ENCODE measurements at places on chromosomes 2 and 18.

GRCh38 chr2:223760838-223761502 is 76.4 kb downstream of the AP1S3 start:
- DNase-seq: peak; percentile 68

DNA sequence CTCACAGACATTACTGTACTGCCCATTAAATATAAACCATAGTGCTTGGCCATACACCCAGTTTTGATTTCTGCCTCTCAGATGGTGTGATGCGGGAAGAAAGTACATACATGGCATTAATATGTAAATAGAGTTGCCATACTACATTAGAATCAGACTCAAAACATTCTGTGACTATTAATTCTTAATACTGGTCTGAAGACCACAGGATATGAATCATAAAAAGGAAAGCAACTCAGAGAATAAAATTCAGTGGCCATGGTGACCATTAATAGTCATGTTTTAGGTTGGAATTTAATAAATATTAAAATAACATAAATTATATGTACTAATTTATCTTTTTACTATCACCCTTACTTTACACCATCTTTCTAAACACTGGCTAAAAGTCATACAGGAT is 33.0 kb upstream of the WDR75 start:
- no peak for DNase-seq

GRCh38 chr2:9703085-9703678 is 72.4 kb upstream of the YWHAQ start:
- DNase-seq: peak; percentile 82

GRCh38 chr2:231542136-231542535 is 11.9 kb upstream of the NMUR1 start:
- peak; percentile 9 for DNase-seq

DNA sequence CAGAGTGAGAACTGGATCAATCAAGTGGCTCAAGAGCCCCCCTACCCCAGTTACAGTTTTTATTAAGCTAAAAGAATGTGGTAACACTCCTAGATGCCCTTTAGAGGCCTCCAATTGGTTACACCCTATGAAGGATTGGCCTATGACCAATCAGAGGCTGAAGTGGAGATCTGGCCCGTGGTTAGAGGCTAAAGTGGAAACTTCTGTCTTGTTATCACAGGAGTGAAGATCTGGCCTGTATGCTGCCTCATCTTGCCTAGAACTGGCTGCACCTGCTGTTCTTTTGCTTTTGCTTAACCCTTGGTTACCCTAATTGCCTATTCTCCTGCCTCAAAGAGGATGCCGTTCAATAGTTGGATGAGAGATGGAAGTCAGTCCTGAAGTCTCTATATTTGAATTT is 100.1 kb upstream of the MAP2 start:
- no peak for DNase-seq

GRCh38 chr18:62914871-62915392 is 199.6 kb downstream of the PHLPP1 start:
- no peak for DNase-seq

DNA sequence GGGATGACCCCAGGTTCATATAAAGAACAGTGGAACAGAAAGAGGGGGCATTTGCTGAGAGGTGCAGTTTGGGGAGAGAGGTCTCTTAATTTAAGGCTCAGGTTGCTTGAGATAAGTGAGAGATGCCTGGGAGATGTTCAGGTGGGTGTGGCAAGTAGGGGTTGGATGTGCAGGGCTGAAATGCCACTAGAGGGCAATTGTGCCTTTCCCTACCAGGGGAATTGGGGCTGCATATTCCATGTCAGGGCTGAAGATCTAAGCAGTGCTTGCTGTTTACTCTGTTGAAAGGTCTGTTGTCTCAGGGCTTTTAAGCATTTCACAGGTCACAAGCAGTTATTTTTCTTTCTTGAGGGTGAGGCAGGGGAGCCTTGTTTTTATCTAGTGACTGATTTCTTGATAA is 7.8 kb downstream of the CCDC85A start:
- no peak for DNase-seq

GRCh38 chr2:169727065-169727464 is 6.6 kb upstream of the KLHL23 start:
- DNase-seq: no peak

- no peak for DNase-seq
Measured at GRCh38 chr18:9828506-9829396, 57.0 kb upstream of the TXNDC2 start.

DNA sequence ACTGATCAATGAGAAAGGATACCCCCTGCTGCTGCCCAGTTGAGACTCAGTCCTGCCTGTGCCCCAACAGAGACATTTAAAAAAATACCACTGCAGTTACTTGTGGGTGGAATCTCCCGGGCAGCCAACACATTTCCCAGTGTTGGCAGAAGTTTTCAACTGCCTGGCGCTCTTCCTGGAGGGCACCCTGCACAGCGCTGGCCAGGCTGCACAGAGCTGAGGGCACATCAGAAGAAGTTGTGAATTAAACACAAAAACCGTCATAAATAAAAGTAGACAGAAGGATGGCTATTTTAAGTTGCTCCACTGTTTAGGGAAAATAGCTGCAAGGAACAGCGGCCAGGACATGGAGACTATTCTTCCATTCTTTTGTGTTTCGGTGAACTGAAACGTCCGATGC is 110.2 kb upstream of the THOC1 start:
- no peak for DNase-seq

GRCh38 chr2:31937741-31938140 is 73.1 kb downstream of the MEMO1 start:
- DNase-seq: no peak

DNA sequence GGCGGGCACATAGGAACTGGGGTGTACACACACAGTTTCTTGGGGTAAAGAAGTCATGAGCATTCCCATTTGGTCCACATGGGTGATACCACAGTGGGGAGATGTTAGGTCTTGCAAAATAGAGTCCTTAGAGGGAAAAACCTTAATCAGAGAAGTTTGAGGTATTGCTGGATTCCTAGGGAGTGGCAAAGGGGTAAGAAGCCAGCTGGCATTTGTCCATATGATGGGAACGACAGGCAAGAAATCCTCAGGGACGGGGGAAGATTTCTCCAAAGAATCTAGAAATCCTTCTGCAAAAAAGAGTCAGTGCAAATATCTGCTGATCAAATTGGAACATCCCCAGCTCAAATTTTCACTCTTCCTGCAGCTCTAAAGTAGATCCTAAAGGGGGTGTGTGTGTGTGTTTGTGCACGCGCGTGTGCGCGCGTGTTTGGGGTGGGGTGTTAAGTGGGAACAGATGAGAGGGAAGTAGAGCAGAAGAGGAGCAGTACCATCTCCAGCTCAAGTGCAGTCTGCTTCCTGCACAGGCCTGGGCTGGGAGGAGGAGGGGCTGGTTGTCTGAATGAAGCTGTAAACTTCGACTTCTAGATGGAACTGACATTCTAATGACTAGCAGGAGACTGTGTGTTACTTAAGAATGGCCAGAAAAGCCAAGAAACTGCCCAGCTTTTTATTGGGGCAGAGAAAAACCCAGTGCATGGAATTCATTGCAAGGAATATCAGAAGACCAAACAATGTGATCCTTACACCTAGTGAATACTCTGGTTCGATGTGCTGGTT is 168.0 kb downstream of the SPP2 start:
- no peak for DNase-seq

DNA sequence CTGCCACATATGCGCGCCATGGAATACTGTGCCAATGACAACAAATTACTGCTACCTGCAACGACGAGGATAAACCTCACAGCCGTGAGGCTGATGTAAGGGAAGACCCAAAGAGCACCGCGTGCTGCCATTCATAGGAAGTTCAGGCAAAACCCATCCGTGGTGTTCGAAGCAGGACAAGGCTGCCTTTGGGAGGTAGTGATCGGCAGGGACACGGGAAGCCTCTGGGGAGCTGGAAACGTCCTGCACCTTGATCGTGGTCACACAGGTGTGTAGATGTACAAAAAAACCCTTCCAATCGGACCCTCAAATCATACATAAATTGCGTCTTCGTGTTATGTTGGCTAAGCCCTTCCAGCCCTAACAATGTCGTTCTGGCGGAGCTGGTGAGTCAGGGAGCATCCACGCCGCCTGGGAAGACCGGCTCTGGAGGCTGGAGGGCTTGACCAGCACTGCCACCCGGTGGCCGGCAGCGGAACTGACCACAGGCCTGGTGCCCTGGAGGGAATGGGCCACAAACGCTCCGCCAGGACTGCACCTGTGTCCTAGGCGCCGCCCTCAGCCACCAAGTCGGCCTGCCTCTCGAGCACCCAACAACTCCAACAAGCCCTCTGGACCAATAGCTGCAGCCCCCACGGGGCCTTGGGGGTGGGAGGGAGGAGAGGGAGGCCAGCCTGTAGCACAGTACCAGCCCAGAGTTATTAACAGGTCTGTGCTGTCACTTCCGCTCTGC is 4.1 kb upstream of the NEURL3 start:
- peak; percentile 91 for DNase-seq

DNA sequence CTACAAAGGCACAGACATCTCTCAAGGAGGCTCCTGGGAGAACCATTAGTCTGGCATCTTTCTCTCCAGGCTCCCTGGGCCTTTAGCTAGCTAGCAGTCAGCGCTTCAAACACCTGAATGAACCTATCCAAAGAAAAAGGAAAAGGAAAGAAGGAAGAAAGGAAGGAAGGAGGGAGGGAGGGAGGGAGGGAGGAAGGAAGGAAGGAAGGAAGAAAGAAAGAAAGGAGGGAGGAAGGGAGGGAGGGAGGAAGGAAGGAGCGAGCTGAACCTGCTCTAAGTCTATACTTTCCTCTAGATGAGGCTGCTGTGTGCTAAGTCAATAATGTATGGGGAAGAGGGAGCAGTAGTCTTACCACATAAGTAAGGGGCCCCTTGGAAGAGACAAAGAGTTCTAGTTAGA is 5.1 kb upstream of the BCL11A start:
- no peak for DNase-seq

GRCh38 chr2:238710787-238711186 is 137.1 kb upstream of the TWIST2 start:
- DNase-seq: no peak
